ENCODE measurements at places on chromosomes 11 and 22.

DNA sequence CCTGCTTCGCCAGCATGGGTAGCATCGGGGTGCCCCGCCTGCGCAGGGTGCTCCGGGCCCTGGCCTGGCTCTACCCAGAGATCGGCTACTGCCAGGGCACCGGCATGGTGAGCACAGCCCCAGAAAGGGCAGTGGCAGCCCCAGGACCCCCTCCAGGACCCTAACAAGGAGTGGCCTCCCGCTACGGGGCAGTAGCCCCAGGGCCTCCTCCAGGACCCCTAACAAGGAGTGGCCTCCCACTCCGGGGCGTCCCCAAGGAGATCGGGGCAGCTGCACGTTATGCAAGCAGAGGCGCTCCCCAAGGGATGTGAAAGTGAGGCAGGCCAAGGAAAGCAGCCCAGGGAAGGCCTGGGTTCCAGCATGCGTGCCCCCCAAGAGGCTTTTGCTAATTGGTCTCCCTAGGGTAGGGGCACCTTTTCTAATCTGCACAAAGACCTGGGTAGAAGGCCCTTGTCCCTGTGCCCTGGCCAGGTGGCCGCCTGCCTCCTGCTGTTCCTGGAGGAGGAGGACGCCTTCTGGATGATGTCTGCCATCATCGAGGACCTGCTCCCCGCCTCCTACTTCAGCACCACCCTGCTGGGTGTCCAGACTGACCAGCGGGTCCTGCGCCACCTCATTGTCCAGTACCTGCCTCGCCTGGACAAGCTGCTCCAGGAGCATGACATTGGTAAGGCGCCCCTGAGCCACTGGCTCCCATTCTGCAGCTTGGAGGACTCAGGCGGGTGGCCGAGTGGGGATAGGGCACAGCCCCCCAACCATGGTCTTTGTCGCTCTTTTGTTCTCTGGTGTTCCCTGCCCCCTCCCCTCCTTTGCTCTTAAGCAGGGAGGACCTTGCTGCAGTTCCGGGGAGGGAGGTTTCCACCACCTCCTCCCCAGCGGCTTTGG, 35.0 kb downstream of the SGSM3 start:
- DNase-seq: no peak

DNA sequence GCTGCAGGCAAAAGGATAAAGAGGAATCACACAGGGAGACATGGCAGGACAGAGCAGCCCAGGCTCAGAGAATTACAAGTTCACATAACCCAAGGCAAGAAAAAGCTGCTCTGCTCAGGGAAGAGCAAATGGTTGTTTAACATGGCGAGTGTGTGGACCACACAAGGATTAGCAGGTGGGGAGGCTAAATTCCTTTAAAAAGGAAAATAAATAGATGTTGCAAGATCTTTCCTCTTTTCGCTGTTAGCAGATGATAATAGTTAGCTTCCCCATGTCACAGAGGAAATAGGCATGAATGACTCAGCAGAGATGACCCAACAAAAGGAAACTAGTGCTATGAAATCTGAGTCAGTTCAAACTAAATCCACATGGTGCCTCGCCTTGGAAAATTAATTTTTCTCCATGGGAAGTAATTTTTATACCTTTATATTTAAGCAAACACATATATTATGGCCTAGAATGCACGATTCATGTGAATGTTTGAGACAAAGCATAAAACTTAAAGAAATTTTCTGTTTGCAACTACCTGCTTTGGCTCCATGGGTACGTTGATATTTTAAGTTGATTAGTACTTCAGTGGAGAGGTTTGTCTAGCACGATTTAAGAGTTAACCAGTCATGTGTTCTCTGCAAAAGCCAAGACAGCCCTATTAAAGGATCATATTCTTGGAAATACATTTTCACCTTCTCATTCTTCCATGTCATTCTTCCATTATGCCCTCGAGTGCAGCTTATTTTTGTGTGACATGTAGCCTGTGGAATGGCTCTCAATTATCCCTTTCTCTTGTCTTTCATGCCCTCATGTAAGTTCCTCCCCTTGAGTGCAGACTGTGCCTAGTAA, 38.5 kb upstream of the FJX1 start:
- peak; percentile 10 for DNase-seq

DNA sequence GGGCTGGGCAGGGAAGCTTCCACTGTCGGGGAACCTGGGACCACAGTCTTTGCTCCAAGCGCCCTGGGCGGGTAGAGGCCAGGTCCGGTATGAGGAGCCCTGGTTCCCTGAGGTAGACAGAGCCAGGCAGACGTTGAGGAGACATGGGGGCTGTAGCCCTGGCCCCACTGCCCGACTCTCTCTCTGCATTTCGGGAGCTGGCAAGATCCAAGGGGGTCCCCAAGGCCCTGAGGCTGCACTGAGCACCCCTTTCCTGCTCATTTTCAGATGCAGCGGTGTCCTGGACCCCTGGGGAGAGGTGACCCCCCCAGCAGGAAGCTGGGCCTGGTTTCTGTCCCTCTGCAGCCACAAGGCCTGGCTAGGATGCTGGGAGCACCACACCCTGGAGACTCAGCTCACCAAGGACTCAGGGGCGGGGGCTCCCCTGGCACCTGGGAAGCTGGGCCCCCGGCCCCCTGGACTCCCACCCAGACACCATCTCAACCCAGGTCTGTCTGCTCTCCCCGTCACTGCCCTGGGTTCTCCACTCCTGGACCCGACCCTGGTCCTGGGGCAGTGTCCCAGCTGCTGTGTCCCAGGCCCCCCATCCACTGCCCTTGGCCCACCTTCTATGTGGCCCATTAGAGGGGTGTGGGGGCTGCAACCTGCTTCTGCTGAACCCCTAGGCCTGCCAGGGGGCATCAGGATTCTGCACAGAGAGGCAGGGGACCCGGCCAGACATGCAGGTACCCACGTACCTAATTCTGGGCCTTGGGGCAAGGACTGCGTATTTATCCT, 15.0 kb upstream of the MUC6 start:
- no peak for DNase-seq

DNA sequence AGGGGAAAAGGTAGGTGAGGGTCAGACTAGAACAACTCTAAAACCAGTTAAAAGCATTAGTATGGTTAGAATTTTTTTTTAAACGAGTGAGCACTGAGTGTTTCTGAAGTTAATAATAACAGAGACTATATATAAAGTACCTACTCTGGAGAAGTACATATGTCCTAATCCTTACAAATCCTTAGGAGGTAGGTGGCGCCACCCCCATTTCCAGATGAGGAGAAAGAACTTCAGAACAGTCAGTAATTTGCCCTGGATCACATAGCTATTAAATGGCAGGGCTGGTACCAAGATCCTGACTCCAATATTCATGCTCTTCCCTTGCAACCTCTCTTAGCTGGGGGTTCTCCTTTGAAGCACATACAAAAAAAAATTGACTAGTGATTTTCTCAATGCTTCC, 80.5 kb downstream of the CLPB start:
- peak; percentile 38 for DNase-seq

GRCh38 chr11:2432628-2433071, 11.7 kb downstream of the TRPM5 start:
- DNase-seq: no peak

DNA sequence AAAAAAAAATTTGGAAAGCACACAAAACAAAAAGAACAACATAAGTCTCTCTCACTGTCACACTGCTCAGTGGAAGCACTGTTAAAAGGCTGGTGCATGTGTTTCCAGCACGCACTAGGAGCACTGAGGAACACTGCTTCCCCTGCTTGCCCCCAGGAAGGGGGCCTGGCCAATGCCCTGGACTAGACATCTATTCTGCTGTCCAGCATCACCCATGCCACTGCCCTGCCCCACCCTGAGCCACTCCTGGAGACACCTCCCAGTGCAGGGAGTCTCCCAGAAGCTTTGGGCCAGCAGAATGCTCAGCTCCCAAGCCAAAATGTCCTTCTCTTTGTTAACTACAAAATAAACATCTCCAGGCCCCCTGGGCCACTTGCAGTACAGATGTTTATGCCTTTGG, 49.7 kb upstream of the EMID1 start:
- DNase-seq: no peak

- DNase-seq: peak; percentile 51
Measured at GRCh38 chr11:117221775-117222517, 9.9 kb downstream of the PCSK7 start.

GRCh38 chr11:57349491-57350274, 11.5 kb downstream of the P2RX3 start:
- peak; percentile 71 for DNase-seq

- DNase-seq: peak; percentile 80
Measured at GRCh38 chr11:73236854-73237253, 18.8 kb downstream of the P2RY2 start.

GRCh38 chr22:50363166-50363802, 20.2 kb downstream of the PPP6R2 start:
- DNase-seq: no peak

DNA sequence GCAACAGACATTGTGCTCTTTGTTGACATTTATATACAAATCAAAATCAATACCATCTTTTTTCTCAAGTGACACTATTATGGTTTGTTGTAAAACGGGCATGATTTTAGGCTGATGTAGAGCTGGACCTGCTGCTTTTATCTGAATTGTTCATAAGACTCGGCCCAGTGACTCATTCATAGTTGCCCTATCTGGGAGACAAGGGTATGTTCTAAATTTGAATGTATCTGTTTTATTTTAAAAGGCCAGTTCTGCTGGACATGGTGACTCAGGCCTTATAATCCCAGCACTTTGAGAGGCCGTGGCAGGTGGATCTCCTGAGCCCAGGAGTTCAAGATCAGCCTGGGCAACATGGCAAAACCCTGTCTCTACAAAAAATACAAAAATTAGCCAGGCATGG, 39.3 kb downstream of the CEP295 start:
- no peak for DNase-seq

DNA sequence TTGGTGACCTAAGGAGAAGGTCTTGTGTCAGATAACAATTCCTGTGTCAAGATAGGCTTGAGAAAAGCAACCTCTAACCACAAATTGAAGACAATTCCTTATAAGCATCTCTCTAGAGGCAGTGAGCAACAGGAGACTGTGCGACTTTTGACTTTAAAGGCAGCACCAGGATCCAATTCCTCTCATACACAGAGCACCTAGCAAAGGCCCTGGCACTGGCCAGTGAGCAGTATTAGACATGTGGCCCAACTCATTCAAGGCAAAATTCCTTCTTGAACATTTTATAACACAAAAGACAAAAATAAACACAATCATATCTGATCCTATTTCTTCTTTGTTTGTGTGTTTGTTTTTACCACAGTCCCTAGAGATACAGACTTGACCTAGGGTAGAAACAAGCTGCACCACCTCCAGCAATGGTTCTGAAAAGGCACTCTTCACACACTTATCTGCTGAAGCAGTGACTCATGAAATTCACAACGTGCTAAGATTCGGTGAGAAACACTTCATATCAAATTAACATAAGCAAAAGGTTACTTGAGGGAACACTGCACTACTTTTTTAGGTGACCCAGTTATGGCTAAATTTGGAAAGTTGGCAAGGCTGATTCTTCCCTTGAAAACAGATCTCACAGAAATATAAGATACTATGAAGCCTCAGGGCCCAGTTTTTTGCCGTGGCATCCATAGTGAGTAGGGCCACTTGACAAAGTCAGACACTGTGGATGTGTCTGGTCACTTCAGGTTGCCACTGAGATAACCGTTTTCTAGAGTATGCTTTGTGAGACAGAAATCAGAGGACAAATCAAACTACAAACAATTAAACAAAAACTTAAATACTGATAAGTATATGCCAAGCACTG, 1018.9 kb downstream of the DLG2 start:
- no peak for DNase-seq

GRCh38 chr11:112881461-112881860, 79.8 kb upstream of the NCAM1 start:
- DNase-seq: no peak

DNA sequence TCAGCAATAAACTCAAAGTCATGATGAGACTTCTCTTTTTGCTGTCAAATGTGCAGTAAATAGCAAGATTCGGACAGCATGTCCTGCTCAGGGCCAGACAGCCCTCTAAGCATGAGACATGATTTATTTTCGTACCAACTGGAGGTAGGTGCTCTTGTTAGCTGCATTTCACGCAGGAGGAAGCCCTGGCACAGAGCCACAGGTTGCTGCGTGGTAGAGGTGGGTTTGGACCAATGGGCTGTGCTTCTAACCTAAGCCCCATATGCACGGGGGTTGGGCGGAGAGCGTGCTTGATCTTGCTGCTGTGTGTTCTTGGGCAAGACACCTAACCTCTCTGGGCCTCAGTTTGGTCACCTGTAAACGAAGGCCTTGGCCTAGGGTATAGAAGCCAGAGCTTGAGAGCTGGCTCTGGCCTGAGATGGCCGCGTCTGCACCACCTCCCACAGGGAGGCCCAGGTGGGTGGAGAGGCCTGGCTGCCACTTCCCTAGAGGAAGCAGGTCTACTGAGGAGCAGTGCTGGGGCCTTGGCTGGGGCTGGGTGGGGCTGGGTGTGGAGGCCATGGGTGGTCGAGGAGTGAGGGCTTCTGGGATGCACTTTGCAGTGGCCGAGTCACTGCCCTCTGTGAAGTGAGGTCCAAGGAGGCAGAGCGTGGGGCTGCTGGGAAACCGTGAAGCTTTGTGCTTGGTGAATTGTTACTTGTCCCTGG, 38.5 kb upstream of the GRAMD4 start:
- DNase-seq: peak; percentile 53

GRCh38 chr11:111077530-111078322, 167.8 kb upstream of the POU2AF2 start:
- no peak for DNase-seq

DNA sequence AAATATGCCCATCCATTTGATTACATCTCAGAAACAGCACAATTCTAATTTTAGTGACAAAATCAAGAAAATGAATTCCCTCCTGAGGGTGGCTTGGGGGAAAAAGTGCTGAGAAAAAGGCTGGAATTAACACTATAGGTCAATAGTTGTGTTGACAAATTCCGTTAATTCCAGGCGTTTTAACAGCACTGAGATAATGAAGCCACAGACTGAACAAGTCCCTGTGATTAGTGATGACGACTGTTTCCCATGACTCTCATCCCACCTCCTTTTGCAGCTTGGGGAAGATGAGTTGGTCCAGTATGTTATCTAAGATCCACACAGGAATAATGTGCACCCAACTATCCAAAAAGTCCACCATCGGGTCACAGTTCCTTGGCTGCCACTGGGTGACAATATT, 12.8 kb downstream of the SRRD start:
- DNase-seq: no peak

- no peak for DNase-seq
Measured at GRCh38 chr11:29876192-29876591, 140.6 kb downstream of the KCNA4 start.

DNA sequence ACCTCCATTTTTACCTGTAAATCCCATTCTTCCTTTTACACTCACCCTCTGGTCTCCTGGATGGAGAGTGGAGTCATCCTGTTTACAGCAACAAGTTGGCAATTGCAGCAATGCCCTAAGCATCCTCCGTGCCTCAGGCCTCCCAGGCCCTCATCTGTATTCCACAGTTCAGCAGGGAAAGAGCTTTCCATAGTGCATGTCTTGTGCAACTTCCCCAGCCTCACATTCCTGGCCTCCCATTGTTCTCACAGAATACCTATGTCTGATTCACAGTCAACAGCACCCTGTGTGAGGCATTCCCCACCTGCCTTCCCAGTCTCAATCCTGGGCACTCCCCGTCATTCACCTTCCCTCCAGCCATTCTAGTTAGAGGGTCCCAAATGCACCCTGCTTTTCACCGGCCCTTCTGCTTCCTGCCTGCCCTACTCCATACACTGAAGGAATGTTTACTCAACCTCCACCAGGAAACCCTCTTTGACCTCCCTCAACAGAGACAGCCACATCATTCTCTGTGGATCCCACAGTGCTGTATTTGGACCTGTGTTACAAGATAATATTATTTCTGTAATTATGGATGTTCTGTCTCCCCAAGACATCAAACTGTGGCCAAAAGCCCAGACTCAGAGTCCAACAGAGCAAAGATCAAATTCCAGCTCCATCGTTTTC, 405.7 kb downstream of the BUD13 start:
- no peak for DNase-seq
